ENCODE measurements at places on chromosomes 3 and 15. TPM values are rescaled to one million over a fixed set of nuclear protein-coding genes. Genes with fewer than 3 reads are reported as not detected.

DNA sequence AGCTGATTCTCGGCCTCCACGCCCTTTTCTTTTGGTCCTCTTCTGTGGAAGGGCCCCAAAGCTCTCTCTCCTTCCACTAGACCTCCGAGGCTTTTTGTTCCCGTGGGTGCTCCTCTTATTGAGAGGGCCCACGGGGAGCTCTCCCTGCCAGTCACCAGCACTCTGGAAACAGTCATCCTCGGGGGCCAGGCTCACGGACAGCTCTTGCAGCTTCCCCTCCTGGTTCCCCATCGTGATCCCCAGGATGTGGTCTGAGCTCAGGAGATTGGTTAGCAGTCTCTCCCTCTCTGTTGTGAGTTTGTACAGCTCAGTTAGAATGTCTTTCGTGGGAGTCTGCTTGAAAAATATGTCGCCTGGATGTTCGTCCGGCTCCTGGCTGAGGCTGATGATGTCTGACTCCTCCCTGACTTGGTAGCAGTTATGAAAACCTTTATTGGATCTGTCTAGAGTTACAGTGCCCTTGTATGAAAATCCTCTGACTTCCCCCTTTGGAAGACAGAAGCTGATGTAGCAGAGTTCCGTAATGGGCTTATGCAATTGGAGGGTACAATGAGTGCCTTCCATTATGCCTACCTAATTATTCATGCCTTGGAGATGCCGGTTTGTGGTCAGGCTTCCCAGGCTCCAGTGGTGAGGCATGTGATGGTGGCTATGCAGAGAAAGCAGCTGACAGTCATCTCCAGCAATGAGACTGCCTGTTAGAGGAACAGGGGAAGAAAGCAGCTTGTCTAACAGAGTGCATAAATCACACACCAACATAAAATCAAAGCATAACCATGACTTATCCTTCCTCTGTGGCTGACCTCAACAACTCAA is 40.0 kb downstream of the FMN1 start:
- peak; percentile 31 for DNase-seq

DNA sequence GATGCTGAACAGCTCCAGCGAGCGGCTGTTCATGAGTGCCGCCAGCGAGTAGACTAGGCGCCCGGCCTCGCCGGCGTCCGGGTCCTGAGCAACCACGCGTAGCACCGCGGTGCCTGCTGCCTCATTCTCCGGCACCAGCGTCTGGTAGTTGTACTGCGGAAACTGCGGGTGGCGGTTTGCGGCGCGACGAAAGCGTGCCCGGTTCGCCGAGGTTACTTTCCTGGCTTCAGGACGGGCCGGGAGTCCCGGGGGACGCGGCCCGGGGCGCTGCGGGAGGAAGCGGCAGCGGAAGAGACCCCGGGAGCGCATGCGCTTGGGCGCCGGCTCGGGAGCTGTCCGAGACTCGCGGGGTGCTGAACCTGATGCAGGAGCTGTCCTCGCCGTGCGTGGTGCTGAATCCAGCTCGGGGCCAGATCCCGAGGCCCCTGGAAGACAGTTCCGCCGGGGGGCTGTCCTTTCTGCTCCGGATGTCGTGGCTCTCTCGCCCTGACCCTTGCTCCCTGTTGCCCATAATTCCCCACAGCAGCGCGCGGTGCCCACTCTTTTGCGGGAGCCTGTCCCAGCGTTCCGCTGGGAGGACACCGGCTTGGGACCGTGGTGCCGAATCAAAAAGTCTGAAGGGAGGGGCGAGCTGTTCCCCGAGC is 1.1 kb downstream of the CELSR3 start:
- peak; percentile 70 for DNase-seq

- peak; percentile 41 for DNase-seq
These were observed 959 bp downstream of the TPM1 start for GRCh38 chr15:63043335-63044076.

GRCh38 chr3:140093742-140094141 is 158.8 kb downstream of the CLSTN2 start:
- DNase-seq: peak; percentile 76

DNA sequence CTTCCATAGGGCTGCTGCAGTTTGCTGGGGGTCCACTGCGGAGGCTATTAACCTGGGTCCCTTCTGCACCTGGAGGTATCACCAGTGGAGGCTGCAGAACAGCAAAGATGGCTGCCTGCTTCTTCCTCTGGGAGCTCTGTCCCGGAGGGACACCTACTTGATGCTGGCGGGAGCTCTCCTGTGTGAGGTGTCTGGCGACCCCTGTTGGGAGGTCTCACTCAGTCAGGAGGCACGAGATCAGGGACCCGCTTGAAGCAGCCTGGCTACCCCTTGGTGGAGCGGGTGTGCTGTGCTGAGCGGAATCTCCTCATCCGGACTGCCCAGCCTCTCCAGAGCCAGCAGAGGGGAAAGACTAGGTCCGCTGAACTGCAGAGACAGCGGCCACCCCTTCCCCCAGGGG is 56.0 kb upstream of the CTXND1 start:
- no peak for DNase-seq

- DNase-seq: no peak
These were observed 21.4 kb downstream of the CCR1 start for GRCh38 chr3:46186471-46187340.

DNA sequence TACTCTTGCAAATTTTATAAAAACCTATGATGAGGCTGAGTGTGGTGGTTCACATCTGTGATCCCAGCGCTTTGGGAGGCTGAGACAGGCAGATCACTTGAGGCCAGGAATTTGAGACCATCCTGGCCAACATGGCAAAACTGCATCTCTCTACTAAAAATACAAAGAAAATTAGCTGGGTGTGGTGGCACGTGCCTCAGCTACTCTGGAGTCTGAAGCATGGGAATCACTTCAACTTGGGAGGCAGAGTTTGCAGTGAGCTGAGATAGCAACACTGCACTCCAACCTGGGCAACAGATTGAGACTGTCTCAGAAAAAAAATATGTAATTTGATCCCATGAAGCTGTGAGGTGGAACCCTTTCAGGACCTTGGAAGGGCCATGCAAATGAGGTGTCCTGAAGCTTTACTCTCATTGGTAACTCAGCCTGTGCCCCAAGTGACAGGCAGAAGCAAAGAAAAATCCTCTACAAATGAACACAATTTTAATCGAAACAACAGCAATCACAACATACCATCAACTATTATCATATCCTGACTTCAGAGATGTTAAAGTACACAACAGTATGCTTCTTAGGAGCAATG is 84.6 kb upstream of the CDV3 start:
- no peak for DNase-seq

DNA sequence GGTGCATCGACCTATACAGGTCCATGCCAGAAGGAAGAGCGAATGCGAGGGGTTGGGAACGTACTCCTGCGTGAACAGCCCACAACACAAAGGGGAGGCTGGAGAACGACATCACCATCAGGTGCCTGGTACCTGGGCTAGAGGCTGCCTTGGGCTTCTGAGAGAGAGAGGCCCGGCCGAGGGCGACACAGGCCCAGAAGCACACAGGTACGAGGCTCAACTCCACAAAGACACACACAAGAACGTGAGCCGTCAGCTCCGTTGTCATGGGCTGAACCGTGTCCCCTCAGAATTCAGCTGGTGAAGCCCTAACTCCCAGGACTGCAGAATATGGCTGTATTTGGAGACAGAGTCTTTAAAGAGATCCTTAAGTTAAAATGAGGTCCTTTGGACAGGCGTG is 134.3 kb downstream of the ATP10A start:
- DNase-seq: no peak

Gene SNURF
- total RNA-seq: 30.0 TPM

Gene NTRK3
- total RNA-seq: 3.3 TPM

Gene BFSP2
- not detected for total RNA-seq

Gene CHL1
- total RNA-seq: 67.9 TPM

Gene GHSR
- not detected for total RNA-seq

Gene GOLGA8H
- not detected for total RNA-seq

Gene CPN2
- total RNA-seq: not detected

All from left cardiac atrium (tissue), 4 donors.